ENCODE measurements at places on chromosomes 5 and 9. TPM values are rescaled to one million over a fixed set of nuclear protein-coding genes. Genes with fewer than 3 reads are reported as not detected.

DNA sequence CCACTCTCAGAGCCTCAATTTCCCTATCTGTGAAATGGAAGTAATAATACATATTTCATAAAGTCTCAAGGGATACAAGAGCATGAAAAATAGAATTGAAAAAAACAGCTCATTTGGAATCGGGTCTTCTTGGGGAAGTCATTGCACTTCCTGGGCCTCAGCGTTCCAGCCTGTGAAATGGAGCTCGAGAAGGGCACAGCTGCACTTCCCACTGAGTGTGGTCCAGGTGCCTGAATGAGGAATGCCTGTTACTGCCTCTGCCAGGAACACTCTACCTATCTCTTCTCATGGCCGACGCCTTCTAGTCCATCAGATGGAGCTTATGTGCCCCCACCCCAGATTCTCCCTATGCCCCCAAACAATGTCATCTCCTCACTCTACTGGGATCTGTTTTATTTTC, 924 bp upstream of the NEURL1B start:
- DNase-seq: no peak

DNA sequence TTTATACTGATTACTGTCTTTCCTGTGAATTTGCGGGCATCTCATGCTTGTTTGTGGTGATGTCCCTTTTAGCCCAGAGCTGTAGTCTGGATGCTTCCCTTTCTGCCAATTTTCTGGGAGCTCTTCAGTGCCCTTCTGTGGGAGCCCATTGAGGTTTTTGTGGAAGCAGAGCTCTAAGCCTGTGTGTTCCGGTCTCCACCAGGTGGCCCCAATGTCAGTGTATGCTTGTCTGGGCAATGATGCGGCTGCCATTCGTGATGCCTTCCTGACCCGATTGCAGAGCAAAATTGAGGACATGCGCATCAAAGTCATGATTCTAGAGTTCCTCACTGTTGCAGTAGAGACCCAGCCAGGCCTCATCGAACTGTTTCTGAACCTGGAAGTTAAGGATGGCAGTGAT, 35.1 kb downstream of the SH3GLB2 start:
- DNase-seq: no peak

DNA sequence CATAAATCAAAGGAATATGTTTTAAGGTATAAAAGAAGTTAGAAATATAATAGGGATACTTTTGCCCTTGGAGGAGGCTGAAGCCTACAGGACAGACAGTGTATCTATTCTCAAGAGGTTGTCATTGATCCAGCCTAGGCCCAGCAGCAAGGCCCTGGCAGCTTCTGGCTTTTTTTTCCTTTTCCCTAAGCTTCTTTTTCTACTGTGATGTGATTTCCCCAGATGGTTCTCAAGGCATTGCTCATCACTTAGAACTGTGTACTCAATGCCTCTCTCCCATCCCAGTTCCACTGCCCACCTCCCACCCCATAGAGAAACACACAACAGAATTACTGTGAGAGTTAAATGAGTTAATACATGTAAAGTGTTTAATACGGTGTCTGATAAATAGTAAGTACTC, 88.6 kb downstream of the SLC44A1 start:
- no peak for DNase-seq

DNA sequence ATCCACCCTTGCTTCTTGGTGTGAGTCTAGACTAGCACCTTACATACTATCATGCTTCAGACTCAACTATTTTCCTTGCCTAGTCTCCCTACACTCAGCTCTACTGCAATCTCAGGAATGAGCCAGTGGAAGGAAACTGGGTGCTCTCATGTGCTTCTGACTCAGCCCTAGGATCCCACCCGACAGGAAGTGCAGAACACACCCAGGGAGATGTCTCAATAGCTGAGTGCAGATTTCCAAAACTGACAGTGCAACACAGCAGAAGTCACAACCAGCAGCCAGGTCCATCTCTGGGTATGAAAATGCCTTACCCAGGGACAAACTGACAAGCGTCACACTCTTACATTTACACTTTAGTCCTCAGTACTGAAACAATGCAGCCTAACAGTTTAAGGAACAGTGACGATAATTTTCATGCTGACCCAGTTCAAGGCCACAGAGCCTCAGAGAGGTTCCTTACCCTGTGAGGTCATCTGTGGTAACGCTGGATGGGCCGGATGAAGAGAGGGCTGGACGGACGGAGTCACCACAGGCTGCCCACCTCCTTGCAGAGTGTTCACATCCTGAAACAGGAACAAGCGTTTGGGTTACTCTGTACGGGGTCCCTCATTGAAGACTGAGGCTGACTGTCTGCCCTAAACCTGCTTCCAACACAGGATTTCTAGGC, 33.0 kb downstream of the FKBP15 start:
- DNase-seq: peak; percentile 62

DNA sequence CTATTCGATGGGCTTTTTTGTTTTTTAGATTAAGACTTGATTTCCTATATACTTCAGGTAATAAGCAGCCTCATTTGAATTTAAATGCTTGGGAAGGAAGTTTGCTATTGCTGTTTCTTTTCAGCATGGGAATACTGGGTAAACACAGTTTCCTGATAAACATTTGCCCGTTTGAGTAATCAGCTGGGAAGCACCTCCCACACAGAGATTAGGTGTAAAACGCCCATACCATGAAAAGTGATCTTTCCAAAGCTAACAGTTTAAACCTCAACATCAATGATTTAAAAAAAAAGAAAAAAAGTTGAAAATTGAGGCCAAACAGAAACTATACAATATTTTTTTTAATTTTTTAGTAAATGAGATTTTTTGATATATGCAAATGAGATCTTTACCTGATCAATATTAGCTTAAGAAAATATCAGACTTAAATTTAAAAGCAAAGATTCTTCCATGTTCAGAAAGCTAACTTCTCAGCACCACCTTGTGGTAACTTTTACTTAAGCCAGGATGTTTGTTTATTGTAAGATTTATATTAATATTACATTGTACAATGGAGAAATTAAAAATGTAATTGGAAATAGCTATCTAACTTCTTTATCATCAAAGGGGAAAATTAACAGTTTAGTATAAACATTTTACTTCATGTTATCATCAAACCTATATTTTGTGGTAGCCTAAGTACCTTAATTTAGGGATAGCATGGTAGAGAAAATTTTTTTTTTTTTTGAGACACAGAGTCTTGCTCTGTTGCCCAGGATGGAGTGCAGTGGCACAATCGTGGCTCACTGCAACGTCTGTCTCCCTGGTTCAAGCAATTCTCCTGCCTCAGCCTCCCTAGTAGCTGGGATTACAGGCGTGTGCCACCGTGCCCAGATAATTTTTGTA, 39.8 kb downstream of the F2RL2 start:
- no peak for DNase-seq

GRCh38 chr9:92725266-92725545, 39.4 kb downstream of the BICD2 start:
- no peak for DNase-seq

DNA sequence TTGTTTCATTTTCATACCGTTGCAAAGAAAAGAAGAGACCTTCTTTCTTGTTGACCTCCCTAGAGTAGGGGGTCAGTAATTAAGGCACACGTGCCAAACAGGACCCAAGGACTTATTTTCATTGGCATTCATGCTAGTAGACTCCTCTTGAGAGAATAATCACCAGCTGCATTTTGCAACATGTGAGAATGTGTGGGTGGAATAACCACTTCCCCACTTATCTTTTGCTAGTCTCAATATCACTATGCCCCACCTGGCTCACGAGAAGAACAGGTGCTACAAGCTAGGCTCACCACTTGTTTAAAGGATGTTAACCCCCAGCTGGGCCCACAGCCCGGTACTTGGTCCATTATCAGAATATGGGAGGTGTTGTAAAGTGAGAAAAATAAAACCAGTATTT, 460.7 kb upstream of the MEF2C start:
- DNase-seq: peak; percentile 70

DNA sequence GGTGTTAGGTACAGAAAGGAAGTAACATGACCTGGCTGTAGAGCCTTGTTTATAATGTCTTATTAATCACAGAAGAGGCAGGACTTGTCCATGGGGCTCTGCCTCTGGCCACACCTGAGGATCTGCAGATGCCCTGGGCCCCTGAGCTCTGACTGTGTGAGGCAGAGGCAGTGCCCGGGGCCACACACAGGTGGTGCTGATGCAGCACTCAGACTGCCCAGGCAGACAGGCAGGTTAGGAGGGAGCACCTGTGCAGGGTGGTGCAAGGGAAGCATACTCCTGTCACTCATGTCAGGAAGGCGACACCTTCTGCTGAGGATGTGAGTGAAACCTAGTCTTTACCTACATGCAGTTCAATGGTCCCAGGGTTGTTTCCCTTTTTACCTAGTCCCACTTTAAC, 88.7 kb downstream of the CFAP90 start:
- DNase-seq: no peak

GRCh38 chr9:95070549-95071021, 246.9 kb downstream of the FANCC start:
- DNase-seq: no peak

- DNase-seq: no peak
Observed at GRCh38 chr9:98597236-98597771, 111.4 kb downstream of the GABBR2 start.

- DNase-seq: no peak
Observed at GRCh38 chr5:51278539-51278938, 104.7 kb upstream of the ISL1 start.

DNA sequence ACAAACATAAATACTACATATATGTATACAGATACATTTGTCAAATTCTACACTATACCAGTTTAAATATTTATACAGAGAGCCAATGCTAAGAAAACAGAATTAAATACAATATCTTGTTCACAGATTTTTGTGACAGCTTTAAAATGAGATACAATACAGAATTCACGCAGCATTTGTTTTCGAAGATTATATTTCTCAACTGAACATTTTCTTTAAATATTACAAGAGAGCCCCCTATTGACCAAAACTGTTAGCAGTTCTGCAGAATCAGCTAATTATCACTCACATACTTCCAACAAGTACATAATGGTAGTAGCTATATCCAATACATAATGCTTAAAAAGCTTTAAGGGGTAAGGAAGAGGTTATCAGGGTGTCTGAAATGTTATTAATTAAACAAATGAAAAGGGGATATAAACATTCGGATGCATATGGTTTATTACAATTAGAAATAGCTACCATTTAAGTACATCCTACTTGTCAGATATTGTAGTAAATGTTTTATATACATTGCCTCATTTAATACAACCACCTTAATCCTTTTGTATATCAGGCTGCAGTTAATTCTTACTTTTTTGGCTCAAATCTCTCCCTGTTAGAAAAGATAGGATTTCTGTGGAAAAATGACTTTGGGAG, 31.7 kb downstream of the ZDHHC21 start:
- no peak for DNase-seq

DNA sequence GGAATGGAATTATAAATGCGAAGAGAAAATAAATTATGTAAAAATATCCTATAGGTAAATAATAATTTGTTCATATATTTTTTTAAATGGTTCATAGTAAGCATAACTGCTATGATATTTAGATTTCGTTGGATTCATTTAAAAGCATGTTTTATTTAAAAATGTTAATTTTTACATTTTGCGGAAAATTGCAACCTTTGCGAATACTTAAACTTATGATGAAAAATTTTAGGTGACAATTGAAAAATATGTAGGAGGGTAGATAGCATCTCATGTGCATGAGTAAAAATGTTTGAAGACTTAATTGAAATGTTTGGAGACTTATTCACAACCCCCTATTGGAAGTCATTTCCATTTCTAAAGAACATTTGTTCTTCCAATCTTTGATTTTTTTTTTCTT, 4.1 kb upstream of the FEM1C start:
- no peak for DNase-seq

GRCh38 chr5:129441096-129441495, 19.0 kb upstream of the ADAMTS19 start:
- no peak for DNase-seq

DNA sequence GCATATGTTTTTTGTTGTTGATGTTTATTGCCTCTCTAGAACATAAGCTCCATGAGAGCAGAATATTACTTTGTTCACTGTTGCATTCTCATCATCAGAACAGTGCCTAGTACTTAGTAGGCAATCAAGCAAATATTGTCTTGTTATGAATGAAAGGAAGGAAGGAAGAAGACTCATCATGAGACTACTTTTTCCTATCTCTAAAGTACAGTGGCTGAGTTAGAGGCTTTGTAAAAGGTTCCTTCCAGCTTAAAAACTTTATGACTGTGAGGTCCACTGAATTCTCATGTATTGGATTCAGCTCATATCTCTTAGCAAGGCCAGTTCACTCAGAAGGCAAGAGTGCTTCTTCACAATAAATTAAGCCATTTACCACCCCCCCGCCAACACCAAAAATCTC, 171.8 kb upstream of the NR3C1 start:
- no peak for DNase-seq

DNA sequence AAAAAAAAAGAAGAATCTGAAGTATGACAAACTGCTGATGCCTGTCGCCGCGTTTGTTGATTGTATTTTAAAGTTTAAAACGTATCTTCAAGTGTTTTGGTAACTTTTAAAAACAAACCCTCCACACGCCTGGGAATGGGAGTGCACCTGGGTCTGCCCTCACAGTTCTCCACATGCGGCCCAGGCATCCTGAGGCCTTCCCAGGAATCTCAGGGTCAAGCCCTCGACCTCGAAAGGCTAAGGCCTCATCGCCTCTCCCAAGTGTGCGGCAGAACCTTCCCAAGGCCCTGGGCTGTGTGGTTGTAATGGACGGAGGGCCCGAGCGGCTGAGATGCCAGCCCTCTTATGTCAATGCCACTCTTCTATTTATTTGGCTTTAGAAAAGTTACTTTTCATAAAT, 94.4 kb downstream of the CAMSAP1 start:
- no peak for DNase-seq

DNA sequence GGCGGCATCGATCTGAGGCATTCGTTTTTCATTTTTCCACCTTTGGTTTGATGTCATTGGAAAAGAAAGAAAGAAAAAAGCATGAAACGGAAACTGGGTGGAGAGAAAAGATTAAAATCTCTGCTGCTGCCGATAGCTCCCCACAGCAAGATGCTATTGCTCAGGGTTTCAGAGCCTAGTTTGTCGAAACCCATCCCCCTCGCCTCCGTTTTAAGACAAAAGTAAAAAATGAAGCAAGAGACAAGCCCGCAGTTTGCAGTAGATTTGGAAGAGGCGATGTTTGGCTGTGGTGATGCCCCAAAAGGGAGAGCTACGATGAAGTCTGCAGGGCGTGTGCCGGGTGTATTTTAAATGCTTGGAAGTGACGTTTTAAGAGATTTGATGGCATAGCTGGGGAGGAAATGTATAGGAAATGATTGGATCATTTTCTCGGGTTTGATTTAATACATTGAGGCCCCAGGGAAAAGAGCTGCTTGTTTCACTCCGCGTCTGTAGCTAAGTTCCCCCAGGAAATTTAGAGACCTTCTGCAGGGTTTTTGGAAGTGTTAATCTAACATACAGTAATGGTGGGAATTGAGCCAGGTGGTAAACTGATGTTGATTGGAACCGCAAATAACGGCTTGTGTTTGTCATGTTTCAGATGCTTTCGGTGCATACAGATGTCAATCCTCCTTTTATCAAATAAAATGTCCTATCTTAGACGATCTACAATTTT, 909 bp downstream of the NDFIP1 start:
- DNase-seq: peak; percentile 52

The TEX48 gene
- total RNA-seq: not detected

The PHF24 gene
- 0.76 TPM for total RNA-seq

The CNTRL gene
- 11.9 TPM for total RNA-seq

The SPINK6 gene
- not detected for total RNA-seq

The DRD1 gene
- 0.13 TPM for total RNA-seq

The S100Z gene
- total RNA-seq: 11.6 TPM

The HAVCR2 gene
- total RNA-seq: 9.9 TPM

Measured in Peyer's patch (tissue), 4 donors.